ENCODE measurements at places on chromosomes 2 and 18.
A peak's percentile ranks its signal among the peaks of the same experiment; 100 is the strongest.

DNA sequence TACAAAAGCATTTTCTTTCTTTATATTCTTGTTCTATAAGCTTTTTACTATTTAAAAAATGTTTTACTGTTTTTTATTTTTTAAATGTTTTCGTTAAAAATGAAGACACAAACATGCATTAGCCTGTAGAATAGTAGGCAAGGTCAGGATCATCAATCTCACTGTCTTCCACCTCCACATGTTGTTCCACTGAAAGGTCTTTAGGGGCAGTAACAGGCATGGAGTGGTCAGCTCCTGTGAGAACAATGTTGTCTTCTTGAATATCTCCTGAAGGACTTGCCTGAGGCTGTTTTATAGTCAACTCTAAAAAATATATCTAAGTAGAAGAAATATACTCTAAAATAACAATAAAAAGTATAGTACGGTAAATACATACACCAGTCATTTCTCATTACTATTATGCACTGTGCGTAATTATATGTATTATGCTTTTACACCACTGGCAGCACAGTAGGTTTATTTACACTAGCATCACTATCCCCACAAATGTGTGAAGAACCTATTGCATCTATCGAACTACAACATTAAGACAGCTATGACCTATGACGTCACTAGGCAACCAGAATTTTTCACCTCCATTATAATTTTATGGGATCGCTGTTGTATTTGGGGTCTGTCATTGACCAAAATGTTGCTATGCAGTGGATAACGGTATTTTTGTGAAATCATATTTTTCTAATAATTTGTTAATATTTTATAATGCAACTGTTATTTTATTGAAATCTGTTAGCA, 764.3 kb downstream of the METTL4 start:
- no peak for DNase-seq

GRCh38 chr2:196435189-196435588, 204.3 kb upstream of the CCDC150 start:
- no peak for DNase-seq

DNA sequence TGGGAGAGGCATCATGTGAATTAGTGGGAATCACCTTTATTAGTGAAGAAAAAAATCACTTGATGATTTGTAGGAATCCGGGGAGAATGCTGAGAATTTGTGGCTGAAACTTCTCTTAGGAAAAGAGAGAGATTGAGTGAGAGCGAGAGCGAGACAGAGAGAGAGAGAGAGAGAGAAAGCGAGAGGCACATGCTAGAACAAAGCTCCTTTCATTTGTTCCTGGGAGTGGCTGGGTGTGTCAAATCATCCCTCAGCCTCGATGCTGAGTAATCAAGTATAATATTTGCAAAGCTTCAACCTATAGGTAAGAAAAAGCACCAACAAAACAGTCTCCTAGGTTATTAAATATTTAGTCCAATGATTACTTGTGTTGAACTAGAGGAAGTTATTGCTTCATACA, 4.4 kb upstream of the SERPINB5 start:
- DNase-seq = no peak

DNA sequence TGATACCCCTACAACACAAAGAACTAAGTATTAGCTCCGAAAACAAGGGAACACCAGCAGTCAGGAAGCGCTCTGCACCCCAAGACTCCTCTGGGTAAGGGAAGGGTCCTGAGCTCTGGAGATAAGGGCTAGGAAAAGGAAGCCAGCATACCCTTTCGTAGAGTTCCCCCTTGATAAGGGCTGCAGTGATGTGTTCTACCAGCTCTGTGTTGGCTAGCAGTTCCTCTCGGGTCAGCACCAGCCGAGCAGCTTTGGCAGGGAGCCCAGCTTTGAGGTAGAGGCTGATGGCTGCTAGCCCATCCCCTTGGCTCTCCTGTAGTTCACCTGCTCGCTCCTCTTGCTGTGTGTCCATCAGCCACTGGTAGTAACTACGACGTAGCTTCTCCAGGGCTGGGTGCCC, 18.9 kb downstream of the KRTCAP3 start:
- no peak for DNase-seq

DNA sequence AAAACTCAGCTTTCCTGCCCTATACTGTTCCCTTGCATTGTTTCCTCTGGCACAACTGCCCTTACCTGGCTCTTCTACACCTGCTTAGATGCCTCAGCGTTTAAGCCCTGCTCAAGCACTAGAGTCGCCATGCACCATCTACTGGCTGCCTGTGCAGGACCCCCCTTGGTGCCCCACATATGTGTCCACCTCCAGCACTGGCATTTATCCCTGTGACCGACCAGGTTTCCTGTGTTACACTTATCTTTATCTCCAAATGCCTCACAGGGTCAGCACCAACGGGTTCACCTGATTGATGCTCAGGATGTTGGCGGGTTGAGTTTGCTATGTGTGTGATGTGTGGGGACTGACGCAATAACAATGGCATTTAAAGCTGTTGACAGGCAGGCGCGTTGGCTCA, 177.5 kb downstream of the TMEM18 start:
- no peak for DNase-seq

- no peak for DNase-seq
Measured at GRCh38 chr2:60867848-60868247, 13.5 kb upstream of the REL start.

- no peak for DNase-seq
Measured at GRCh38 chr2:241562269-241562891, 3.8 kb downstream of the BOK start.

GRCh38 chr2:888211-888801, 62.3 kb upstream of the SNTG2 start:
- DNase-seq = no peak

- DNase-seq = no peak
Measured at GRCh38 chr2:180450841-180451240, 443.7 kb upstream of the CWC22 start.

- DNase-seq = no peak
Measured at GRCh38 chr2:23380562-23381065, 4.4 kb upstream of the KLHL29 start.

DNA sequence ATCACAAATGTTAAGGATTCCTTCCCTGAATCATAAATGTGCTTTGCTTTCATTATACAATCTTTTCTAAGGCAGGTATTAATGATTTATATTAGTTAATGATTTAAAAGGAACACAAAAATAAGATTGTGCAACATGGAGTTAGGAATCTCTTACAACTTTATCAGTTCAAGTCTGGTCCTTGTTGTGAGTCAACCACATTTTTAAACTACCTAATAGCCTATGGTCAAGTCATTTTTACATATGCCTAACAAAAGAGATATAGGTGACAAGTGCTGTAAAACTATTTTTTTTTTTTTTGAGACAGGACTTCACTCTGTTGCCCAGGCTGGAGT, 8.2 kb upstream of the INPP1 start:
- DNase-seq = no peak

GRCh38 chr2:218827701-218828476, 3.7 kb downstream of the PRKAG3 start:
- DNase-seq = no peak

GRCh38 chr2:8266563-8266962, 415.3 kb upstream of the ID2 start:
- no peak for DNase-seq

- DNase-seq = no peak
Measured at GRCh38 chr2:205937211-205937610, 148.8 kb downstream of the INO80D start.

- DNase-seq = no peak
Measured at GRCh38 chr2:15389326-15389700, 171.8 kb downstream of the NBAS start.

- no peak for DNase-seq
Measured at GRCh38 chr18:28961669-28962228, 784.8 kb upstream of the CDH2 start.

DNA sequence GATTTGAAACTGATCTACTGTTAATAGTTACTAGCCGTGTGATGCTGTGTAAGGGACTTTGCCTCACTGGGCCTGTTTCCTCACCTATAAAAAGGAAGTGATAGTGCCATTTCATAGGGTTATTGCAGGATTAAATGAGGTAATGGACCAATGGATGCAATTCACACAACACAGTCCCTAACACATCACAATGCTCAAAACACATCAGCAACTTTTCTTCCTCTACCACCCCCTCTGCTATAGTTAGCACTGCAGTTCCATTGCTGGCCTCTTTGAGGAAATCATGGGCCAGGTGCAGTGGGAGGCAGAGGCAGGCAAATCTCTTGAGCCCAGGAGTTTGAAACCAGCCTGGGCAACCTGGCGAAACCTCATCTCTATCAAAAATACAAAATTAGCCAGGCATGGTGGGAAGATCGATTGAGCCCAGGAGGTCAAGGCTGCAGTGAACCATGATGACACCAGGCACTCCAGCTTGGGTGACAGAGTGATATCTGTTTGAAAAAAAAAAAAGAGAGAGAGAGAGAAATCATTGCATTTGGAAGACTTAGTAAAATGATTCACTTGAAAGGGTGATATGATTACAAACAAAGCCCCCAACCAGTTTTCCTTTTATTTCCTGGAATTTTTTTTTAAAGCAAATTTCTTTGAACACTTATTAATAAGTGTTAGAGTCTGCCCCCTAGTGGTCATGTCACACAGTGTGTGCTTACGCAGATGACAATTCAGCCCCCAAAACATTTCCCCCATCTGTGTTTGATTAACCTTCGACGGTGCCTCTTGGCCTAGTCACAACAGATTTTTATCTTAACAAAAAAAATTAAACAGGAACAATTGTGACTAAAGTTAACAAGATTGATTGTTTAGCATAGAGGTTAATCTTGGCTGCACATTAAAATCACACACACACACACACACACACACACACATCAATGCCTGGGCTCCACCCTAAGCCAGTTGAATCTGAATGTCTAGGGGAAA, 88.6 kb upstream of the BCL11A start:
- DNase-seq = peak; percentile 24

- peak; percentile 88 for DNase-seq
Measured at GRCh38 chr18:376311-376710, 108.5 kb upstream of the THOC1 start.

DNA sequence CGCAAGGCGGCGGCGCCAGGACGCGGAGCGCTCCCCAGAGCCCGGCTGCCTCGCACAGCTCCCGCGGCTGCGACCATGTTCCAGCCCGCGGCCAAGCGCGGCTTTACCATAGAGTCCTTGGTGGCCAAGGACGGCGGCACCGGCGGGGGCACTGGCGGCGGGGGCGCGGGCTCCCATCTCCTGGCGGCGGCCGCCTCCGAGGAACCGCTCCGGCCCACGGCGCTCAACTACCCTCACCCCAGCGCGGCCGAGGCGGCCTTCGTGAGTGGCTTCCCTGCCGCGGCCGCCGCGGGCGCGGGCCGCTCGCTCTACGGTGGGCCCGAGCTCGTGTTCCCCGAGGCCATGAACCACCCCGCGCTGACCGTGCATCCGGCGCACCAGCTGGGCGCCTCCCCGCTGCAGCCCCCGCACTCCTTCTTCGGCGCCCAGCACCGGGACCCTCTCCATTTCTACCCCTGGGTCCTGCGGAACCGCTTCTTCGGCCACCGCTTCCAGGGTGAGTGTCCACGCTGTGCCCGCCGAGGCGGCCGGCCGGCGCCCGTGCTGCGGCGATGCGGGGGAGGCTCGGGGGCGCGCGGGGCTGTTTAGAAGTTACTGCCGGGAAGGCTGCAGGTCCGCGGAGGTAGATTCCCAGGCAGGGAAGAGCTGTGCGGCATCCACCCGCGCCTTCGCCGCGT, 696 bp downstream of the EMX1 start:
- no peak for DNase-seq

DNA sequence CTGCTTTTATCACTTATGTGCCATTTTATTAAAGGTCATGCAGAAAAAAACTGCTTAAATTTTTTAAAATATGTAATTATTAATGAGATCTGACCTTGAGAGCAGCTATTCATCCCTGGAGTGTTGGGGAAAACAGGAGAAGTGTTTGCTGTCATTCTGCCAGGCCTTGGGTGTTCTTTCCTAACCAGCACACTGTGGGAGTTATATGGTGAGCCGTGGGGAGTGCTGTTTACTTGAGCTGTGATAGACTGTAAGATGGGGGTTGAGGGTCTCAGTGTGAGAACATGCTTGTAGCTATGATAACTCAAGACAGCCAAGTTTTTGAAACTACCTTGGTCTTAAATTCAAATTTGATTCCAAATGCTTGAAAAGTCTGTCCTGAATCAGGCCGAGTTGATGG, 101.3 kb upstream of the ARHGAP28 start:
- DNase-seq = peak; percentile 31

DNA sequence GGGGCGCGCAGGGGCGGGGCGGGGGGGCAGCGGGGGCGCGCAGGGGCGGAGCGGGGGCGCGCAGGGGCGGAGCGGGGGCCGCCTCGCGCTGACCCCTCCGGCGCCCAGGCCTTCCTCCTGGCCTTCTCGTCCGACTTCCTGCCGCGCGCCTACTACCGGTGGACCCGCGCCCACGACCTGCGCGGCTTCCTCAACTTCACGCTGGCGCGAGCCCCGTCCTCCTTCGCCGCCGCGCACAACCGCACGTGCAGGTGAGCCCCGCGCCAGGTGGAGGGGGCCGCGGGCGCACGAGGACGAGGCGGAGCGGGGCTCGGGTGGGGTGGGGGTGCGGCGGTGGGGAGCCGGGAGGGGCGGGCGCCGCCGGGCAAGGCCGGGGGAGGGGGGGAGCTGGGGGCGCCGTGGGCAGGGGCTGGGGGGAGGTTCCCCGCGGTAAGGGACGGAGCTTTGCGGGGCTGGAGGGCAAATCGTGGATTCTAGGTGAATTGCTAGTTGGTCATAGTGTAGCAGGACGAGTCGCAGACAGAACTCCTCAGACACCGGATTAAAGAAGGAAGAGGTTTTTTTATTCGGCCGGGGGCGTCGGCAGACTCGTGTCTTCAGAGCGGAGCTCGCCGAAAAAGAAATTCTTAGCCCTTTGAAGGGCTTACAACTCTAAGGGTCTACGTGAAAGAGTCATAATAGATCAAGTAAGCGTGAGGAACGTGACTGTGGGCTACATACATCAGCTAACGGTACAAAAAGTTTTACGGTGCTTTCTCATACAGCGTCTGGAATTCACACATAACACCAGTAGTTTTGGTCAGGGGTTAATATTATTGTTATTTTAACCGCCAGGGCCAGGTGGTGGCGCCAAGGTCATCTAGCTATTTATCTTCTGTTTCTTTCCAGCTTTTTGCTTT, 29.9 kb downstream of the ANO7 start:
- DNase-seq = no peak

DNA sequence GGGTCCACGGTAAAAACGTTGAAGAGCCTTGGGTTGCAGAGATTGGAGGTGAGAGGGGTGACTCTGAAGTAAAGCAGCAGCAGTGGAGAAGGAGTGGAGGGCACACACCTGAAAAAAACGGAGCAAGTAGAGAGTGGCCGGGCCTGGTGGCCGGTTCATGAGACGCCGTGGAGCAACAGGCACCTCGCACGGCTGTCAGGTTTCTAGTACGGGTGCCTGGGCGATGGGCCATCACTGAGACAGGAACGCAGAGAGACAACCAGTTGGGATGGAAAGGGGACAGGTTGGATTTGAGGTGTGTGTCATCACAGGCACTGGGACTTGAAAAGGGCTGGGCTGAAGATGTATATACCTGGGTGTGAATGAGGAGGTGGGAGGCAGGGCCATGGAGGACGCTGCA, 104.2 kb downstream of the MTCL1 start:
- DNase-seq = no peak

Data from astrocyte of the cerebellum (primary cell).